ENCODE measurements at places on chromosomes 12 and 14.

GRCh38 chr12:46886541-46887041, 60.8 kb upstream of the SLC38A4 start:
- no peaks in the 10 kb centered on the region for H3K36me3 ChIP-seq
- H3K27ac ChIP-seq: no peak overlapping the region
- H3K4me3 ChIP-seq: no peak overlapping the region

- no peak overlapping the region for H3K4me3 ChIP-seq
- no peak overlapping the region for H3K27ac ChIP-seq
- H3K27me3 ChIP-seq: no peaks in the 10 kb centered on the region
- H3K4me1 ChIP-seq: peaks cover 10% of the 10 kb centered on the region
These were observed 157.7 kb downstream of the TTC7B start for GRCh38 chr14:90658541-90658967.

GRCh38 chr12:12028668-12029402, 41.9 kb upstream of the BCL2L14 start:
- H3K27me3 ChIP-seq: no peaks in the 10 kb centered on the region
- DNase-seq: no peak
- H3K4me1 ChIP-seq: no peaks in the 10 kb centered on the region
- H3K4me3 ChIP-seq: no peak overlapping the region

- H3K36me3 ChIP-seq: no peaks in the 10 kb centered on the region
- no peaks in the 10 kb centered on the region for H3K27me3 ChIP-seq
- H3K4me1 ChIP-seq: no peaks in the 10 kb centered on the region
- DNase-seq: no peak
- H3K27ac ChIP-seq: no peak overlapping the region
These were observed 108.3 kb downstream of the RGS6 start for GRCh38 chr14:72040528-72040927.
